Activated CD8-positive, alpha-beta T cell treated with anti-CD3 and anti-CD28 coated beads for 36 hours (primary cell): ENCODE measurements at places on chromosomes 16 and 17. TPM values are rescaled to one million over a fixed set of nuclear protein-coding genes. Genes with fewer than 3 reads are reported as not detected.
A peak's percentile ranks its signal among the peaks of the same experiment; 100 is the strongest.

GRCh38 chr16:79725051-79725450, 124.5 kb upstream of the MAF start:
- H3K27me3 ChIP-seq, result peaks cover 1% of the 10 kb centered on the region
- H3K4me3 ChIP-seq, result no peak overlapping the region
- H3K4me1 ChIP-seq, result no peaks in the 10 kb centered on the region
- H3K36me3 ChIP-seq, result no peaks in the 10 kb centered on the region
- H3K27ac ChIP-seq, result no peak overlapping the region

- DNase-seq, result no peak
- H3K4me1 ChIP-seq, result no peaks in the 10 kb centered on the region
- H3K27me3 ChIP-seq, result no peaks in the 10 kb centered on the region
- no peaks in the 10 kb centered on the region for H3K36me3 ChIP-seq
- no peak overlapping the region for H3K27ac ChIP-seq
These were observed 506.1 kb downstream of the CDH11 start for GRCh38 chr16:64615630-64616280.

DNA sequence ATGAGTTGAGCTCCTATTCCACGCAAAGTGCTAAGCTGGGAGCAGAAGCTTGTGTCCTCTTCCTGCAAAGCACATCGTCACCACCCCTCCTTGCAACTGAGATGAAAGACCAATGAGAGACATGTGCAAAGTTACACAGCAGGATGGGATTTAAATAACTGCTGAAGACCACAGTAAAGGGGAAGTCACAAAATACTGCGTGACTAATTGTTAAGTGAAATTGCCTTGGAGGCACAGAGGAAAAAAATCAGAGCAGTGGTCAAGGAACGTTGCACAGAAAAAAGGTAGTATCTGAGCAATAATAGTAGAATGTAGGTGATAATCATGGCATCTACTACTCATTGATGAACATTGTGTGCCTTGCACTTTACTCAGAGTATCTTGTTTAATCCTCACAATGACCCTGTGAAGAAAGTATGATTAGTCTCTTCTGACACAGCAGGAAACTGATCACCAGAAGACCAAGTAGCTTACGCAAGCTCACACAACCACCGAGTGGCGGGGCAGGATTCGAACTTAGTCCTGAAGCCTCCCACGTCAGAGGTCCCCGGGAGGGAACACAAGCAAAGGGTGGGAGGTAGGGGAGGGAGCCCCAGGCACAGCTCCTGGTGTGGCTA, 15.4 kb upstream of the MYO18A start:
- H3K36me3 ChIP-seq, result no peaks in the 10 kb centered on the region
- H3K4me3 ChIP-seq, result no peak overlapping the region
- peak; percentile 20 for DNase-seq
- H3K27me3 ChIP-seq, result peaks cover 6% of the 10 kb centered on the region

DNA sequence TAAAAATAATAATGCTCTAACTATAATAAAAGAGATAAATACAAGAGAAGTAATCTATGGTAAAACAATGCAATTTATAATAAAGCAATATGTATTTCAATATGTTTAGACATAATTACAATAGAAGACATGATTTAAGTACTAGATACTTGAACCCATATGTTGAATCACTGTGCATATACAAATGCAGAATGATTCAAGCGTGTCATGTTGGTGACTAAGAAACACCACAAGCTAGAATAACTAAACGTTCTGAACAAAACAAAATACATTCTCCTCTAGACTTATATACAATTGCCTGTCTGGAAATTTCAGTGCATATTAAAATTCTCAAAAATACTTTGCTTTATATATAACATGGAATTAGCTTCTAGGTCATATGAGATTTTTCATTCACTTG, 11.2 kb downstream of the TADA2A start:
- no peak for DNase-seq
- no peak overlapping the region for H3K4me3 ChIP-seq
- H3K27ac ChIP-seq, result no peak overlapping the region
- H3K27me3 ChIP-seq, result no peaks in the 10 kb centered on the region
- H3K36me3 ChIP-seq, result peaks cover 35% of the 10 kb centered on the region

- H3K4me1 ChIP-seq, result no peaks in the 10 kb centered on the region
- no peaks in the 10 kb centered on the region for H3K36me3 ChIP-seq
- no peak overlapping the region for H3K27ac ChIP-seq
- H3K4me3 ChIP-seq, result no peak overlapping the region
- H3K27me3 ChIP-seq, result no peaks in the 10 kb centered on the region
- DNase-seq, result no peak
These were observed 36.7 kb downstream of the PLXDC1 start for GRCh38 chr17:39114723-39115122.

- H3K27ac ChIP-seq, result peak overlapping the region; percentile 56
- H3K4me1 ChIP-seq, result peaks cover 28% of the 10 kb centered on the region
- no peaks in the 10 kb centered on the region for H3K27me3 ChIP-seq
- H3K4me3 ChIP-seq, result peak overlapping the region; percentile 50
- DNase-seq, result peak; percentile 44
These were observed 52.3 kb downstream of the TNRC6C start for GRCh38 chr17:78010759-78011158.

- H3K27ac ChIP-seq, result no peak overlapping the region
- H3K36me3 ChIP-seq, result no peaks in the 10 kb centered on the region
- H3K4me1 ChIP-seq, result no peaks in the 10 kb centered on the region
- H3K4me3 ChIP-seq, result no peak overlapping the region
These were observed 180.4 kb downstream of the IRF8 start for GRCh38 chr16:86079255-86079885.

DNA sequence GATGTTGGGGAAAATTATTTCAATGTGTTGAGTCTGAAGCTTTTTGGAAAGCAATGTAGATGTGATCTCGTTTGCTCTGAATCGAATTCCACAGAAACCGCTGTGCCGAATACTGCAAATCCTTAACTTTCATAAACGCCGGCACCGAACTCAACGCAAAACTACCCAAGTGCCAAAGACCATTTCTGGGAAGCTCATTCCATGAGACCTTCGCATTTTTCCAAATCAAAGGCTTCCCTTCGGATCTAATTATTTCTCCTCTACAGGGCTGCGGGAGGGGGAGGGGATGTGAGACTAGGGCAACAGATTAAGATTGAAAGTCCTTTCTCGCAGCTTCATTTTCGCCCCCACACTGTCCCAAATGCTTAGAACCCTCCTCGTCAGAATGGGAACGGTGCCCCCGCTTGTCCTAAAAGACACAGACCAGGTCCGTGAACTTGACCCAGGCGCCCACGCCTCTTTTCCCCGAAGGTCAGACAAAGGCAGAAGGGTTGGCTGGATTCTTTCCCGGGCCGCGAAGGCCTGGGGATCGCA, 4.0 kb downstream of the PRAC1 start:
- peaks cover 16% of the 10 kb centered on the region for H3K4me1 ChIP-seq
- peak; percentile 39 for DNase-seq

GRCh38 chr16:81515281-81515680, 70.7 kb downstream of the CMIP start:
- H3K27ac ChIP-seq, result no peak overlapping the region
- no peaks in the 10 kb centered on the region for H3K36me3 ChIP-seq

DNA sequence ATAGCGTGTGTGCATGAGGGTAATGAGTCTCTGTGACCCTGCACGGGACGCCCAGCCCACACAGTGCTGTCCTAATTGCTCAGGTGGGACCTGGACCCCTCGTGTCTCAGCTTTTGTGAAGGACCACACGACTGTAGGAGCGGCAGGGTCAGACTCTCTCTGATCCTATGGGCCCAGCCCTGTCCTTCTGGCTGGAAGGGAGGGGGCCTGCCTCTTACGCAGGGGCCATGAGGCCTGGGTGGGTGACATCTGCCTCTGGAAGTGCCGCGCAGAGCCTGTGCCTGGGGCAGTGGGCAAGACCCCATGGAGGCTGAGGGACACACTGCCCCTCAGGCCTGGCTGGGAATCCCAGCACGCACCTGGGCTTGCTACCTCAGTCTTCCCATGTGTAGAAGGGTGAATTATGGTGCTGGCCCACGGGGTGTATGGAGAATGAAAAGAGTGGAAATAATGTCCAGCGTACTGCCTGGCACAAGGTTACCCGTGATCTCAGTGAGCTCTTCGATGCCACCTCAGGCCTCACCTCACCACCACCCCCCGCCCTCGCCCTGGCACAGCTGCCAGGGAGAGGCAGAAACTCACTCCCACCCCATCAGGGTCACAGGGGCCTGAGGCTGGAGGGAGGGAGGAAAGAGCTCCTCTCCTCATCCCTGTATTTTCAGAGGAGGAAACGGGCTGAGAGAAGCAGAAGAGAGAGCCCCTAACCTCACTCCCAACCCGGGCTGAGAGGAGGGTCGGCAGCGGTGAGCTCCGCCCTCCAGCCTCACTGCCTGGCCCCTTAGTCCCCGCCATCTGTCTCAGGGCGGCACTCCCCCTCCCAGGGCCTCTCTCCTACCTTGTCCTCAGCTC, 27.1 kb upstream of the DBNDD1 start:
- no peak overlapping the region for H3K27ac ChIP-seq
- no peak overlapping the region for H3K4me3 ChIP-seq
- H3K36me3 ChIP-seq, result no peaks in the 10 kb centered on the region
- H3K4me1 ChIP-seq, result peaks cover 7% of the 10 kb centered on the region
- H3K27me3 ChIP-seq, result peaks cover 14% of the 10 kb centered on the region

The C17orf100 gene
- total RNA-seq, result 1.6 TPM

The KRT40 gene
- total RNA-seq, result not detected

The HBA2 gene
- total RNA-seq, result not detected

The SLC2A4 gene
- 0.07 TPM for total RNA-seq
